Frontal cortex (tissue), 4 donors: ENCODE measurements at places on chromosomes 7 and 10.
A peak's percentile ranks its signal among the peaks of the same experiment; 100 is the strongest.

DNA sequence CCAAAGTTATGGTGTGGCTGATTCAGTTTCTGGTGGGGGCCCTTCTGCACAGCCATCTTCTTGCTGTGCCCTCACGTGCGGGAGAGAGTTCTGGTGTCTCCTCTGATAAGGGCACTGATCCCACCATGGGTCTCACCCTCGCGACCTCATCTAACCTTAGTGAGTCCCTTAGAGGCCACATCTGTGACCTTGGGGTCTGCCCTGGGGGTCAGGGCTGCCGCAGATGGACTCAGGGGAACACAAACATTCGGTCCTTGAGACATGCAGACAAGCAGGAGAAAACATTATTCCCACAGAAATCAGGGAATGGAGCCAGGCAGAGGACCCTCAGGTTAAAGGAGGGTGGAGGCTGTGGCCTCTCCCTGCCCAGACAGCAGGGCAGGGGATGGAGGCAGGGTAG lies 177.9 kb downstream of the DNAJB6 start:
- no peak for DNase-seq

DNA sequence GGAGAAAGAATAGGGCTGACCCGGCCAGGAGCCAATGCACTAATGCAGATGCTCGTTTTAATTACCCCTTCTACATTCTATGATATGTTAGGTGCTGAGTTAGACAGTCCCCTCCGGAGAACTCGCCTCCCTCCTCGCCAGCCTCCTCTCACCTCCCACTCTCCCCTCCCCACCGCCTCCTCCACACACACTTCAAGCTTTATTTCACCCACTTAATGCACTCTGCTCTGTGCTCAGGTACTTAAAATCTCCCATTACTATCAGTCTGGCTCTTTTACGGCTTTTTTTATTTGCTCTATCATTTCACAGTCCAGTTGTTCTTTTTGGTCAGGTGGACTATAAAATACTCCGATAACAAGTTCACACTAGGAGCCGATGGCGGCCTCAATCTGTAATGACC lies 231.6 kb downstream of the TEX36 start:
- no peak for DNase-seq

- DNase-seq = no peak
Observed at GRCh38 chr7:125675640-125676039, 746.0 kb upstream of the POT1 start.

DNA sequence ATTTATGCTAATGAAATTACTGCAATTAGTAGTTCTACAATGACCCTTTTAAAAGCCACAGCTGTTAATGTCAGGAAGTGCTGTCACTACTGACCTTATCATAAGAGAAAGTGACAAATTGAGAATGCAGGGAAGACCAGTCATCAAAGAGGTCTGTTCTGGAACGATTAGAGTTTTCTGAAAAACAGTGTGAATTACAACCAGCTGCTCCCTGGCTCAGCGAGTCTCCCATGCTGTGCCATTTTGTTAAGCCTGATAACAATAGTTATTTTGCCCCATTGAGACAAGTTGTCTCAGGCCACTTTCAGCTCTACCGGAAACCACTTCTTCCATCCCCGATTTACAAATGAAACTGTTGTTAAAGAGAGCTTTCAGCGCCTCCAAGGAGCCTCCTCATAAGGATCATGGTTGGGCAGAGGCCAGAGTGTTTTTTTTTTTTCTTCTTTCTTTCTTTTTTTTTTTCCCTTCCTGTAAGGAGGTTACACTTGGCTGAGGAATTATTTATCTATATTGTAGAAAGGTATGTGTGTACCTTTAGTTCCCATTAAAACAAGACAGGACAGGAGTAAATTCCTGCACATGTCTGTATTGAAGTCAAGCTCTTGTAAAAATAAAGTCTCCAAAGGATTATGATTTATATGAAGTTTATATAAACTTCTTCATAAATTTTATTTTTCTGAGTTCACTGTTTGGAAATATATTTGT lies 173.6 kb downstream of the CDCA7L start:
- DNase-seq = no peak

DNA sequence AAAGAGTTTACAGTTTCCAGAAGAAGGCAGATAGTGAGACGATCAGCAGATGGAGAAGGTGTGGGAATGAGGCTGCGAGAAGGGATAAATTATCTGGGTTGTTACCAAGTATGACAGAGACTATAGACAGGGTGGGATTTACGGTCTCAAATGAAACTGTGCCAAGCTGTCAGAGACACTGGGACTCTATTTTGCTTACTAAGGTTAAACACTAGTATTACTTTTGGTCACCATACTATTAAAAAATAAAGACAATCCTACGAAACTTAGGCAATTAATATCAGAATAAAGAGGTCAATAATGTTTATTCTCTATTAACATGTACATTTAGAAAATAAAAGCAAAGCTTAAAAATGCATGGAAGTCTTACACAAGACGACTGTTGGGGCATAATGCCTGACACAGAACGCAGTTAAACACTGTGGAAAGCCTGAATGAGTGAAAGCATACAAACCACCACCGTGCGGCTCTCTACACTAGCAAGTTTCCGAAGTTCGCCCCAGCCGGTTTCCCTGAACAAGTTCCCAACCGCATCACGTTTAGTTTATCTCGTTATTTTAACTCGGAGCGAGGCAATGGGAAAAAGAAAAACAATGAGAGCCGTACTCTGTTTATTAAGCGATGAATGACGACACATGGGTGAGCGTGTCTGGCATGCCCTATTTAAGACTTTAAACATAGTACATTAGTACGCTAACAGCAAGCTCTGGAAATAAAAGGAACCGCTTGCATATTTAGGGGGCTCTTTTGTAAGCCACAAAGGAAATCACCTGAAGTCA lies 909 bp upstream of the CC2D2B start:
- peak; percentile 38 for DNase-seq

GRCh38 chr7:112447406-112447805 lies 2.9 kb upstream of the IFRD1 start:
- no peak for DNase-seq

DNA sequence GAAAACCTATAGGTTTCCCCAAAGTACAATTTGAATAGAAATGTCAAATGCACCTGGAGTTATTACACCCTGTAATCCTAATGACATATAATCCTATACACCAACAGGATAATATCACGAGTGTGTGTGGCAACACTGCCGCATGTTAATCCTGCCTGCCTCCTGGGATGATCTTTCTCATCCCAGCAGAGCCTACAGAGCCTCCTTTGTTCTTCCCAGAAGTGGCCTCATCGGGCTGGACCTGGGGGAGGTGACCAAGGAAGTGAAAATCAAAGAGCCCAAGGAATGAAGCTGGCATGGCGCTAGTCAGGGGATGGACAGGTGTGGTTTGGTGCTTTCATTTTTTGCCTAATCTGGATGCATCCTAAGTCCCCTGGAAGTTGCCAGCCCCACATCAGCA lies 29.5 kb upstream of the LEP start:
- DNase-seq = no peak

- DNase-seq = no peak
Observed at GRCh38 chr10:102669206-102670064, 25.2 kb downstream of the TRIM8 start.

DNA sequence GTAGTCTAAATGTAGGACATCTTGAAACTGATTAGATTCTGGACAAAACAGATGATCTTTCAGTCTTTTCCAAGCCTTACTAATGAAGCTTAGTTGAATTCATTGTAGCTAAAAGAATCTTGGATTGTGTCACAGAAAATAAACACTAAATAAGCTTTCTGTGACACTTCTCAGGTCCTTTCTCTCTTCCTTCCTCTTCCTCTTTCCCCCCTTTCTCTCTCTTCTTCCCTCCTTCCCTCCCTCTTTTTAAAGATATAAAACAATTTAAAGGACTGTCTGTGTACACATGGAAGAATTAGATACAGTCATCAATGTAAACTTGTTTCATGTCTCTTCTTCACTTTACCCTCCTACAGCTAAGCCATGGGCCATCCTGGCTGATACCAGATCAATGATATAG lies 5.3 kb upstream of the COMMD3 start:
- DNase-seq = no peak

DNA sequence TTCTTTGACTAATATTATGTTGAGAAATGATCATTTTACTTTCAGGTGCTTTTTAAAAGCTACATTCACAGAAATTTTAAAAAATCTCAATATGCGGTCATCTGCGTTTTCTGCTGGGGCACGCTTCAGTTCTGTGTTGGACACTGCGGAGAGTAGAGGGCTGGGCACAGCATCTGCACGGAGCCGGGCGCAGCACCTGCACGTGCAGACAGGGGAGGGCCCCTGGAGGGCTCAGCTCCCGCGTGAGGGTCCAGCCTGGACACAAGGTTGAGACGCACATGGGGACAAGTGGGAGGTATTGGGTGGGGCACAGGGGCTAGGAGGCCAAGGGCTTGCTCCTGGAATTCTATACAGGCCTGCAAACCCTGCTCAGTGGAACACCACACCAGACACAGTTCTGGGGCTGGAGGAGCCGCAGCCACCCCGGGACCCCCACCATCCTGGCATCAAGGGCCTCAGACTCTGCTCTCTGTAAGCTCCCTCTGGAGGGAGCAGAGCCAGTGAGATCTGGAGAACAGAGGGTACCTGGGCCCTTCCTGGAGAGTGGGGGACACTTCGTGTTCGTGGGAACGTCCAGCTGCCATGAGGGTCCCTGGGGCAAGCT lies 20.4 kb upstream of the FAM20C start:
- no peak for DNase-seq

DNA sequence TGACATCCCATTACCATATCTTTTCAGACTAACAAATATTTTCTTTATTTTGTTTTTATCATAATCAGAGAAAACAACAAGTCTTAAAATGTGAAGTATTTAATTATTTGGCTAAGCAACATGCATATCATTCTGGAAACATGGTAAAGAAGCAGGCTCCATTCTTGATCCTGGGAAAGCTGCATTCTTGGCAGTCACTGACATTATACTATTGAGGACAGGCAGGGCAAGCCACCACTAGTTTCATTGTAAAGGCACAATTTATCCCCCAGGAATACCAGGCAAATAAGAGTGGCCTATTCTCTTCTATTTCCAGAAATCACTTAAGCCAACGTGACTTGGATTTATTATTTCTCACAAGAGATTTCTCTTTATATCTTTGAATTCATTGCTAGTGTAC lies 153.8 kb upstream of the AKR1E2 start:
- DNase-seq = no peak

GRCh38 chr10:126496771-126497545 lies 108.7 kb upstream of the ADAM12 start:
- DNase-seq = no peak

DNA sequence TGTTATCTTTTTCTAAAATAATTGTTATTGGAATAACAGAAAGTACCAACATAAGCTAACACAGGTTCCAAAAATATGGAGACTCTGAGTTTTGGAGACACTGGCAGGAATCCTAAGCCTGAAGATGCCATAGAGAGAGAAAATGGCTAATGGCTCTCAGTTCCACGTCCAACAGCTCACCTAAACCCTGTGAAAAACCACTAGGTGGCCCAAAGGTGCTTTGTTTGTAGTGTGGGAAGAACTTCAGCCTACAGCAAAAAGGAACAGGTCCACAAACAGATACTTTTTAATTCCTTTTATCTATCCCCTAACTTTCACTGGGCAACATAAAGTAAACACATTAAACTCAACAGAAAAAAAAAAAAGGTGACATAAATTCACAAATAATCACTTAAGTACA lies 272.3 kb downstream of the SEMA3D start:
- DNase-seq = no peak

GRCh38 chr10:90741926-90742565 lies 115.8 kb downstream of the HTR7 start:
- DNase-seq = no peak

GRCh38 chr7:130309986-130310385 lies 17.0 kb downstream of the CPA4 start:
- no peak for DNase-seq

GRCh38 chr7:67990003-67990402 lies 993.4 kb downstream of the TYW1 start:
- DNase-seq = no peak

- DNase-seq = no peak
Observed at GRCh38 chr7:18475488-18475887, 20.1 kb upstream of the HDAC9 start.

GRCh38 chr7:113209449-113210203 lies 91.3 kb upstream of the SMIM30 start:
- no peak for DNase-seq
